Fibroblast of upper back skin (primary cell): ENCODE measurements at places on chromosomes 13 and 19.
A peak's percentile ranks its signal among the peaks of the same experiment; 100 is the strongest.

GRCh38 chr13:46604226-46604990 is 51.4 kb downstream of the LRCH1 start:
- no peak for DNase-seq

DNA sequence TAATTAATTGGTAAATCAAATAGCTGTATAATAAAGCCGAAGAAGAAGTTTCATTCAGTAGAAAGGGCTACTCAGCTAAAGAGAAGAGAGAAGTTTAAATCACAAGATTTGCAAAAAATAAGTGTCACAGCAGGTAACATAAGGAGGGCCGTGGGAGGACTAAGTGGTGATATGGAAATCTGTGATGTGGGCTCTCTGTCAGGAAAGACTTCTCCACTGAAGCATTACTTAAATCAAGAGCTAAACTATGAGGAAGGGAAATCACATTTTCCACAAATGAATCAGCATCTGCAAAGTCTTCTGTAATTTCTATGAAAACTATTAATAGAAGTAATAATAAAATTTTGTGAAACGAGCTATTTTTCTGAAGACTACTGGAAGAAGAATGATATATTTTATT is 153.8 kb downstream of the PCDH9 start:
- DNase-seq: no peak

DNA sequence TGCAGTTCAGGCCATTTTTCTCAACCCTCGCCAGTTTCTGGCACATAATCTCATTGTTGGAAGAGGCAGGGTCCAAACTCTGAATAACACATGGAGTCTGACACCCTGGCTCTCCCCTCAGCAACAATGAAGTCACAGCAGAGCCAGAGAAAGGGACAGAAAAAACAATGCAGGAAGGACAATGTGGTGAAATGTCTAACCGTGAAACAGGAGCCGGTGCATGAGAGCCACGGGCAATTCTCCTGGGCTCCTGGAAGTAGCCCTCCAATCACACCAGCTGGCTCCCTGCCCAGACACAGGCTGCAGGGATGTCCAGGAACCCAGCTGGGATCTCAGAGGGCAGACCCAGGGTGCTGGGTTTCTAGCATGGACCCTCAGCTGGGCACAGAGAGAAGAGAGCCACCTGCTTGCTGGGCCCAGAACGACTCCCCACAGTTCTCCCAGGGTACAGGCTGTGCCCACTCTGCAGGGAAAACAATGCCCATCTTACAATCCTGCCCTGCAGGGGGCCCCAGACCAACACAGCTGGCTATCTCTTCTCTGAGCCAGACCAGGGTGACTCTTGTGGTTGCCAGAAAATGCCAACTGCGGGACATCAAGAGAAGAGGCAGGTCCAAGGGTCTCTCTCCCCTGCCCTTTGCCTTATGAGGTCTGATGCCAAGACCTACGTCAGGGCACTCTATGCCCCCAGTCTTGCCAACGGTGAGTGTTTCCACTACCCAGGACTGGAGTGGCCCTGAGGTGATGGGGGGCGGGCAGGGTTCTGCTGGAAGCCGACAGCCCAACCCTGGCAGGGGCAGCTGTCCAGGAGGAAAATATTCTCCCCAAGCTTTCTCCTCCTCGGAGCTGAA is 64.5 kb downstream of the CEBPG start:
- DNase-seq: no peak

DNA sequence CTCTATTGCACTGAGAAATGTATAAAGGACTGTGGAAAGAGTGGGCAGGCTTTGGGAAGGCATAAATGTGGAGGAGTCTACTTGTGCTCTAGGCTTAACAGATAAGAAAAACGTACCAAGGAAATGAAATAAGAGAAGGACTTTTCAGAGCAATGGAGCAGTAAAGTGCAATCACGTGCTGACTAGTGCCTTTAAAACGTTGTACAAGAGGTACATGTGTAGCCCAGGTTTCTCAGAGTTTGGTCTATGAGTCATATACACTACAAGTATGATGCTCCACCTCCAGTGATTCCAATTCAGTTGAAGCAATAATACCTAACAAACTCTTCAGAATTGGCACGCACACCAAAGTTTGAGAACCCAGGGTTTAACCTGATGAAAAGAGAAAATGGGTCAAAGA is 13.4 kb upstream of the FNDC3A start:
- no peak for DNase-seq

DNA sequence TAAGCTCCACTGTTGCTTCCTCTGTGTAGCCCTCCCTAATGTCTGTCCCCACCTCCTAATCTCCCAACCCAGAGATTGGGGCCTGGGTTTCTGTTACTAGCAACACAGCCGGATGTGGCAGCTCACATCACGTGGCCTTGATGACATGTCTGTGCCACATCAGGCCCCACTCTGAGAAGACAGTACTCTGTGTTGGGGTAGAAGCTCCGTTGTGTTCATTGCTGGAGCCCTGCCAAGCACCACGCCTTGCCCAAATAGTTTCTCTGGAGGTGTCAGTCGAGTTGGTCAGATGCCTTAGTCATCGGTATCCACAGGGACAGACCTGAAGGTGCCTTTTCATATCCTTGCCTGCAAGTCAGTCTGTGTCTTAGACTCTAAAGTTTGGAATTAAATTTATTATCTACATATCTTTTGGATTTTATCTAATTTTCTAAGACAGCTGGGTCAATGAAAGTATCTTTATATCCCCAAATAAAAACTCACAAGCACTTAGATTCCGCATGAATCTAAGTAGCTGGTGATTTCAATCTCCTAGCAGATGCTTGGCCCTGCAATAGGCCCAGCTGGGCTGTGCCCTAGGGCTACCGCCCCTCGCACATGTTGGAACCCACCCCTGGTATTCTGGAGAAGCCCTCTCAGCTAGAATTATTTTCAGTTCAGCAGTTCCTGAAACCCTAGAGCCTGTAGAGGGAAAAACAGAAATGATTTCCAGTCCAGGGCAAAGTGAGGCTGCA is 204.0 kb upstream of the TSHZ3 start:
- DNase-seq: no peak

DNA sequence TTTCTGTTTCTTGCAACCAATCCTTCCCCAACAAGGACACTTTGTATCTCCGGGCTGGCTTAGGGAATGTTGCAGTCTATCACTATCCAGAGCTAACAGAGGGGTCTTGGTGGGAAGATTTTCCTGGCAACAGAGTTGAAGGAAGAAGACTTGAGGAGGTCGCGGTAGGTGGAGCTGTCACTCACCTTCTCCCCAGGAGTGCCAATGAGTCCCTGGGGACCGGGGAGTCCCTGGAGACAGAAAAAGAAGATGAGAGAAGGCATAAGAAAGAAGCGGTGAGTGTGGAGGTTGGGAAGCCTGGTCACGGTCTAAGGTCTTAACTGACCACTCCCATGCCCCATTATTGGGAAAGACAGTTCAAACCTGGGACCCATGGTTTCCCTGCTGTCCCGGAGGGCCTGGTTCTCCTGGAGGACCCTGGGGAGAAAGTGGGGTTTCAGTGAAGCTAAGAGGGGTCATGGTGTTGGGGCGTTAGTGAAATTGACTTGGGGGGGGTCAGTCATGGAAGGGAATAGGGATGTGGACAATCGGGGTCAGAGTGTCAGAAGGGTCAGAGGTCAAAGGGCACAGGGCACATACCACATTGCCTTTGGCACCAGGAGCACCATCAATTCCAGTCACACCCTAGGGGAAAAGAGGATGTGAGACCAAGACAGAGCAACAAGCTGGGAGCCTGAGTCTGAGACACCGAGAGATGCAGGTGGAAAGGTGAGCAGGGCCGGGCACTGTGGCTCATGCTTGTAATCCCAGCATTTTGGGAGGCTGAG is 18.7 kb downstream of the COL5A3 start:
- no peak for DNase-seq

DNA sequence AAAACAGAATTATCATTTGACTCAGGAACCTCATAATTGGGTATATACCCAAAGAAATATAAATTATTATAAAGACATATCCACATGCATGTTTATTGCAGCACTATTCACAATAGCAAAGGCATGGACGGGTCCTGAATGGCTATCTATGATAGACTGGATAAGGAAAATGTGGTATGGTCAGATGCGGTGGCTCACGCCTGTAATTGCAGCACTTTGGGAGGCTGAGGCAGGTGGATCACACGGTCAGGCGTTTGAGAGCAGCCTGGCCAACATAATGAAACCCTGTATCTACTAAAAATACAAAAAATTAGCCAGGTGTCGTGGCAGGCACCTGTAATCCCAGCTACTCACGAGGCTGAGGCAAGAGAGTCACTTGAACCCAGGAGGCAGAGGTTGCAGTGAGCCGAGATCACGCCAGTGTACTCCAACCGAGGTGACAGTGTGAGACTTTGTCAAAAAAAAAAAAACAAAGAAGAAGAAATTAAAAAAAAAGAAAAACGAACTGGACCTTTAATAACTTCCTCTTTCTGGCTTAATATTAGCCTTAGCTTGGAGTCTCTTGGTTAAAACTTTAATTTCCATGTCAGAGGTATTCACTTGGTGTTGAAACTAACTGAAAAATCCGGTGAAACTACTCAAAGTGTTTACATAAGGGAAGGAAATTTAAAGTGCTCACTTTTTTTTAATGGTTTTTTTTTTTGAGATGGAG is 104.4 kb downstream of the ZNF486 start:
- no peak for DNase-seq

GRCh38 chr19:2327773-2328400 is 499 bp downstream of the LSM7 start:
- DNase-seq: peak; percentile 89

GRCh38 chr13:49315036-49315565 is 67.4 kb downstream of the CDADC1 start:
- DNase-seq: peak; percentile 28

- no peak for DNase-seq
Observed at GRCh38 chr19:41300555-41300954, 9.4 kb upstream of the CCDC97 start.

DNA sequence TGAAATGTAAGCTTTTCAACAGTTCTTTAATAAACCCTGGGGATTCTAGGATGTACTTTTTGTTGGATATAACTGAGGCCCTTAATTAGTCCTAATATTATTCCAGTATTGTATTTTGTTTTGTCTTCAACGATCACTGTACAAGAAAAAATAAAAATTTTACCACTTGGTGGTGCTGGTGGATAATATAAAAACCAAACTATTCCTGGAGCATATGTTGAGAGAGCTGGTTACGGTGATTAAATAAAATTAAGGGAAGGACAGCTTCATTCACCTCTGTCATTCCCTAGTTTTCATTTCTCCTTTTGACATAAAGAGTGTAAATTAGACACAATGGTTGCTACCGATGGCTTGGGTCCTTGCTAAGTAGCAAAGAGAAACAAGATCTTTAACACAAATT is 598.6 kb upstream of the PCDH20 start:
- DNase-seq: no peak

GRCh38 chr19:29623726-29624488 is 17.8 kb downstream of the POP4 start:
- DNase-seq: no peak

DNA sequence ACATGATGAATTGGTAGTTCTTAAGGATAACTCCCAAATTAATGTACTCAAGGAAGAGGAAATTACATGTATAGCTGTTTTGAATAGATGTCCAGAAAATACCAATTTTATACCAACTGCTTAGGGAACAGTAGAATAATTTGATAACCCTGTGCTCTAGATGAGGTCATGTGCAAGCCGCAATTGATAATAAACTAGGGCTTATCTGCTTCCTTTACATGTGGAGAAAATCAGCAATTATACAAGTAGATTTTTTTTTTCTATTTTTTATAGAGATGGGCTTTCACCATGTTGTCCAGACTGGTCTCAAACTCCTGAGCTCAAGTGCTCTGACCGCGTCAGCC is 9.3 kb downstream of the TPT1 start:
- no peak for DNase-seq

- DNase-seq: peak; percentile 65
Observed at GRCh38 chr13:40152145-40152544, 496.7 kb downstream of the COG6 start.

DNA sequence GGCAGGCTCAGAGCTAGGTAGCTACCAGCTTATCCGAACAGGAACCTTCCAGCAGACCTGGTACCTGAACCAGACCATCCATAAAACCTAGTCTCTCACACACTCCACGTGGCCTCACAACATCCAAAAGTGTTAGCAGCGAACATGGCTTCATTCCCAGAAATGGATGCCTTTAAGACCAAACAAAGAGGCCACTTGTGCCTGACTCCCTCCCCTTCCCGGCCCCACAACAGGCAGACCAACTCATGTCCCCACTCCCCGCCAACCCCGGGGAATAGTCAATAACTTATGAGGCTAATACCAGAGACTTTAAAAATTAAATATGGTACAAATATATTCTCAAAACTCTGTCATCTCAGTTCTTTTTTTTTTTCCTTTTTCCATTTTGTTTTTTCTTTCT is 46.2 kb downstream of the ZNF557 start:
- no peak for DNase-seq

DNA sequence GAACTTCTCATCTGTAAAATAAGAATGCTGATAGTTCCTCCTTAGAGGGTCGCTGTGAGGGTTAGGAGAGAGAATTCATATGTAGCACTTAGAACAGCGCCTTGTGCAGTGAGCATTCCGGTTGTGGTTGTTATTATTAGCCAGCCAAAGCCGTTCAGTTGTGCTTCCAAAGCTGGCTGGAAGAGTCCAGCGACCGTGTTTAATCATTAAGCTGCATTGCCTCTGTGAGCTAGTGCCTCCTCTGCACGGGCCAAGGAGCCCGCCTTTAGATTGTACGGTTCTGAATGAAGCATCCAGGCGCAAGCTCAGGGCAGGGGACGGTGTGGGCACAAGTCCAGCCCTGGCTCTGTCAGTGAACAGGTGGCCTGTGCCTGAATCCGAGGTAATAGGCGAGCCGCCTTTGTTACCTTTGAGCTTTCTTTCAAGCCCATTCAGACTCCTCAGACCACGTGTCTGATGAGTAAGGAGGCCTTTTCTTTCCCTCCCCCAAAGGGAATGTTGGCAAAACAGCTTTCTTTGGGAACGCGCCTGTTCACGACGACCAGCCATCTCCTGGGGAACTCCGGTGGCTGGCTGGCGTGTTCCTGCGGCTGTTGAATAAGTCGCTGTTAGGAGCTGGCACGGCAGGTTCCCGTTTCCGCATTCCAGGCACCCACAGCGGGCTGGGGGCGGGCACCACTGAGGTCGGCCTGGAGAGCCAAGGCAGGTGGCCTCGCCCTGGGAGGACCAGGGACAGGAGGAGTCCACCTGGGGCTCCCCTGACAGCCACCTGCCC is 25.1 kb downstream of the SIPA1L3 start:
- DNase-seq: peak; percentile 66
